Stimulated activated CD4-positive, alpha-beta T cell treated with anti-CD3 and anti-CD28 coated beads, Interleukin-12 subunit alpha, Interleukin-12 subunit beta, amount 100 ng/mL, for 24 hours (primary cell): ENCODE measurements at places on chromosomes 7 and 10.

DNA sequence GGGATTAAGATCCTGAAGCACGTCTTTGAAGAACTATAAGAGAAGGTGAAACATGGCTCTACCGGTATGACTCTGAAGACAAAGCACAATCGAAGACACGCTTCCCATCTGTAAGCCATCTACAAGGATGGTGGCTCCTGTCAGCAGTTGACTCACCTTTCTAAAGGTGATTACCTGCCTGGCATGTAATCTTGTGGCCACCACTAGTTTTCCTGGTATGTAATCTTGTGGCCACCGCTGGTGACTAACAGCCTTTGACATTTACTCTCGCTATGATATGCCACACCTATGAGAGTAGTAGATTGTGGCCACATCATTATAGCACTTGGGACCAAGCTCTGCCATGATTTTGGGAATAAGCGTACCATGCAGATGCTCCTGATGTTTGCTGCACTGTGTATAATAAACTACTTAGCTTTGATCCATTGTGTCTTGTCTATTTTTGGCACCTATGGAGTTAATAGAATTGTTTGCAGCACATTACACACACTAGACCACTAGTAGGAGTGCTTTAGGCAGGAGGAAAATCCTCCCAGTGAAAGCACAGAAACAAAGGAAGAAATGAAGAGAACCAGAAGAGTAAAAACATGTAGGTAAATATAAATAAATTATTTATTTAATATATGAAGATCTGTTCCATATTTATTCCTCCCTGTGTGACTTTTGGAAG lies 59.8 kb downstream of the VAX1 start:
- no peak for DNase-seq

- DNase-seq, result no peak
These were observed 544 bp downstream of the GPRIN2 start for GRCh38 chr10:46555713-46556514.

- DNase-seq, result no peak
These were observed 73.8 kb downstream of the LANCL2 start for GRCh38 chr7:55438757-55439525.

DNA sequence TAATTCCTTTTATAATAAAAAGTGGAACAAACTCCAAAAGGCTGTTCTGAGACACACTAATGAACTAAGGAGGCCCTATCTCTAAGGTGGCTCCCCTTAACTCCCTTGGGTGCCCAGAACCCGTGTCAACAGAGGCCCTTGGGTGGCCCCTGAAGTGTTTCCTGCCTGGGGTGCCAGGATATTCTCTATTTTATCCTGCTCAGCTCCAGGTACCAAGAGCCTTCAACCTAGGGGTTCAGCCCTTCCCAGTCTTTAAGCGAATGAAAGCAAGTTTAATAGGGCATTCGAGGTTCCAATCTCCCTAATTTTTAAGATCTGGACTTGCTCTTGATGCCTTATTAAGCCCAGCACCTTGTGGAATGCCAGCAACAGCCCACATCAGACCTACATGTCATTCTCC lies 64.4 kb upstream of the MYO3A start:
- no peak for DNase-seq

GRCh38 chr10:7890781-7891180 lies 72.5 kb downstream of the TAF3 start:
- no peak for DNase-seq

DNA sequence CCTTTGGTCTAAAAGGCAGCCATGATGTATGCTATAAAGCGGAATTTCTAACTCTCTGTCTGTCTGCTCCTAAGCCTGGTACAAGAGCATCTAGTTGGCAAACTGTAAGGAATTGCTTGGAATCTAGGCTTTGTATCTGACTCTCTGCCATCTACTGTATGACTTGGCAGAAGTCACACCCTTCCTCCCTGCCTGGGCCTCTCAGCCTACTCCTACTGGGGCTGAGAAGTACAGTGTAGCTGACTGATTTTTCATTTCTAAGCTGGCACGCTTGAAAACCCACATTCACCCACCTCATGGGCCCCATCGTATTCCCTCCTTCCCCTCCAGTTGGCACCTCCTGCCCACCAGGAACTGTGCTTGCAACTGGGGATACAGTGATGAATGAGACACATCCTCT lies 435.2 kb downstream of the PLXNA4 start:
- no peak for DNase-seq

GRCh38 chr7:90708841-90709317 lies 112.8 kb downstream of the CDK14 start:
- DNase-seq, result no peak

GRCh38 chr10:114043532-114044246 lies at the start of gene ADRB1:
Gene ADRB1 (plus strand): TSS chr10:114043866. CDS start chr10:114044133, 267 bp downstream.
- peak; percentile 35 for DNase-seq

DNA sequence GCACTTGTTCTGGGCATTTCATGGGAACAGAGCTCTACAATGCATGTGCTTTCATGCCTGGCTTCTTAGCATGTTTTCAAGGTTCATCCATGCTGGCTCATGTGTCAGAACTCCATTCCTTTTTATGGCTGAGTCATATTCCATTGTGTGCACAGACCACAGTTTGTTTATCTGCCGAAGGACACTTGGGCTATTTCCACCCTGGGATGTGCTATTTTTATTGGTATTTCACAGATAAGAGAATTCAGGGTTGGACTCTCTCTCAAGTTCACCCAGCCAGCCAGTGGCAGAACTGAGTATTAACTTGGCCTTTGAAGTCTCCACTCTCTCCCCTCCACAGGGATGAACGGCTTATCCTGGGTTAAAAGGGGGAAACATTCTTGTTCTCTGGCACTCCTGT lies 190.7 kb upstream of the GPR26 start:
- no peak for DNase-seq

GRCh38 chr10:108180878-108181277 lies 1016.4 kb upstream of the SORCS1 start:
- DNase-seq, result no peak

DNA sequence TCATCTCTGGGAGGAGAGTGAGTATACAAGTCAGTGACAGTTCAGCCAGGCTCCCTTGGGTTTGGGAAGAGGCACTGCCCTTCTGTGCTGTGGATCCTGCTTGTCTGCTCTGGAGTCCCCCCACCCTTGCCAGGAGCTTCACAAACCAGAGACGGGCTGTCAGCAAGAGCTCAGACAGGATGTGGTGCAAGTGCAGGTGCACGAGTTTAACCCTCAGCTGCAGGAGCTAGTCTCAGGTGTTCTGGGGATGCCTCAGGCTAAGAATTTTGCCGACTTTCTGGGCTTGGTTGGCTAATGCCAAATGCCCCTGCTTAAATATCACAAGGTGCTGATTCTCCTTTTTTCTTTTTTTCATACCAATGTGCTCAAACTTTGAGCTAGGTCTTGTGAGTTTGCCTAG lies 22.3 kb downstream of the ZNF783 start:
- peak; percentile 10 for DNase-seq

DNA sequence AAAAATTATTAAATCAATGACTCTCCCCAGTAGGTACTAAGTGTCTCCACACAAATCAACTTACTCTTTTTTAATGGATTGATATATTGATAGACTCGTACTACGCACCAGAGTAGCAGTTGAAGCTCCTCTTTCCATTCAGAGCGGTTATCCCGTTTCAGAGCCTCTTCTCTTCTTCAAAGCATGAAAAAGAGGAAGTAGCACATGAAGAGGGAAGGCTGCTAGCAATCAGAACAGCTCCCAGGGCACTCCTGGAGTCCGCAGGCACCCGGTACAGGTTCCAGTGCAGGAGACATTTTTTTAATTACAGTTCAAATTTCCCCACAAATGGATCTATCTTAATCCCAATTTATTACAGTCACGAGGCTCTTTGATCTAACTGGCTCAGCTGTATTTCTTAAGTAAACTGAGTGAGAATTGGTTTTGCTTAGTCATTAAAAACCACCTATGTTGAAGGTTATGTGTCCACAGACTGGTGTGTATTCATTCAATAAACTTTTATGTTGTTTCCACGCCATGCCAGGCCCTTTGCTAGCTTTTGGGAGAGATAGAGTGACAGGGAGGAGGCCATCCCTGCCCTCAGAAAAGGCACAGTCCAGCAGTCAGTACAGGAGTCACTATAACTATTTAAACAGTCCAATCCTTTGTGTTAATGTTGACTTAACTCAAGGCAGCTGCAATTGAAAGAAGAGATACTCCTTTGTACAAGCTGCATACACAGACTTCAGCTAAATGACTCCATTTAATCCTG lies 32.1 kb upstream of the CALN1 start:
- DNase-seq, result no peak

DNA sequence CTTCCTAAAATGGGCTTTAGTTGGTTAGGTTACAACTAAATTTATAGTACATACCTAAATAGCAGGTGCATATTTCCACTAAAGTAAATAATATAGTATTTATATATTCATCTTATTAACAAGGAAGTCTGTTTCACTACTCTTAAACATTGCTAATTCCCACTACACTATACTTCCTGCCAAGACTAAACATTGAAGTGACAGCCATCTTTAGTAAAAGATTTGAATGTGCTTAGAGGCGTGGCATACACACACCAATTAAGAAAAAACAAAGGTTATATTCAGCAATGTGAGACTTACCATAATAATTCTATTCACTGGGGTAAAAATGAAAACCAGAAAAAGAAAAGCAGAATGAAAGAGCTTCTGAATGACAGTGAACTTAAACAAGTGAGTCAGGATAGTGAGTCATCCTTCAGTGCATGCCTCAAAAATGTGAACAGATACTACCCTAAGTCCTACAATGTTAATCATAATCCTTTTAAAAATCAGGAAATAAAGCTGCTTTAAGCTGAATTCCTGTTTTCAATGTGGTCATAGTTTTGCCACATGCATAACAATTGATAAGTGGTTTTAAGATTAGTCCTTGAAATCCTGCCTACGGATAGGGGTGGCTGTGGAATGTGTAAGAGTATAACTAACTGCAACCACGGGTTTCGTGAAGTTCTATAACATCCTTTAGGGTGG lies 59.4 kb downstream of the USP6NL start:
- no peak for DNase-seq

DNA sequence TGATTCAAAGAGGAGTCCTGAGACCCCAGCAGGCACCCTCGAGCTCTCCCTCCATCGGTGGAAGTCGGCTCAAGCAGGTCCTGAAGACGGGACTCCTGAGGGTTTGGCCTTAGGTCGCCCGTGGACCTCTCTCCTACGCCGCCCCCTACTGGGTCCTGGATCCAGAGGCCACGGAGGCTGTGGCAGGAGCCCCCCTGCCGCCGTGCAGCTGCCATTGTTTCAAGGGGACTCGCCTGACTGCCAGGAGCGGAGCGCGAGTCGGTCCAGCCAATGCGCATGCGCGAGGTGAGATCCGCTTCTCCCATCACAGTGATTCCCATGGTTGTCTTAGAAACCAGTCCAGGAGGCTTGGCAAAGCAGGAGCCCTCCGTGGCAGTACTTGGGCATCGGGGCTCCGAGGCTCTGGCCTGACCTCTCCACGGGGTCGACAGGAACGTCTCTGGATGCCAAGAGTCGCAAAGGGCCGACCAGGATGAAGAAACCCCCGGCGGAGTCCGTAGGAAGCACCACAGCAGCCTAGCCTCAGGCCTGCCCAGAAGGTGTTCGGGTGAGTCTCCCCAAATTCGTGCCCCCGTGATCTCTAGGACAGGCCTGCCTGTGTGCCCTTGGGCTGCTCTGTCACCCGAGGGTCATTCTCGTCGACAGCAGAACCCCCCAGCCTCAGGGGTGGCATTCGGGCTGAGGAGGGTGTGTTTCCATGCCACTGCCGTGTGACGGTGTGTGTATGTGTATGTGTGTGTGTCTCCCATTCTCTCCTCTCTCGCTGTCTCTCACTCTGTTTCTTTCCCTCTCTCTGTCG lies 322.3 kb downstream of the ZNF716 start:
- DNase-seq, result no peak

DNA sequence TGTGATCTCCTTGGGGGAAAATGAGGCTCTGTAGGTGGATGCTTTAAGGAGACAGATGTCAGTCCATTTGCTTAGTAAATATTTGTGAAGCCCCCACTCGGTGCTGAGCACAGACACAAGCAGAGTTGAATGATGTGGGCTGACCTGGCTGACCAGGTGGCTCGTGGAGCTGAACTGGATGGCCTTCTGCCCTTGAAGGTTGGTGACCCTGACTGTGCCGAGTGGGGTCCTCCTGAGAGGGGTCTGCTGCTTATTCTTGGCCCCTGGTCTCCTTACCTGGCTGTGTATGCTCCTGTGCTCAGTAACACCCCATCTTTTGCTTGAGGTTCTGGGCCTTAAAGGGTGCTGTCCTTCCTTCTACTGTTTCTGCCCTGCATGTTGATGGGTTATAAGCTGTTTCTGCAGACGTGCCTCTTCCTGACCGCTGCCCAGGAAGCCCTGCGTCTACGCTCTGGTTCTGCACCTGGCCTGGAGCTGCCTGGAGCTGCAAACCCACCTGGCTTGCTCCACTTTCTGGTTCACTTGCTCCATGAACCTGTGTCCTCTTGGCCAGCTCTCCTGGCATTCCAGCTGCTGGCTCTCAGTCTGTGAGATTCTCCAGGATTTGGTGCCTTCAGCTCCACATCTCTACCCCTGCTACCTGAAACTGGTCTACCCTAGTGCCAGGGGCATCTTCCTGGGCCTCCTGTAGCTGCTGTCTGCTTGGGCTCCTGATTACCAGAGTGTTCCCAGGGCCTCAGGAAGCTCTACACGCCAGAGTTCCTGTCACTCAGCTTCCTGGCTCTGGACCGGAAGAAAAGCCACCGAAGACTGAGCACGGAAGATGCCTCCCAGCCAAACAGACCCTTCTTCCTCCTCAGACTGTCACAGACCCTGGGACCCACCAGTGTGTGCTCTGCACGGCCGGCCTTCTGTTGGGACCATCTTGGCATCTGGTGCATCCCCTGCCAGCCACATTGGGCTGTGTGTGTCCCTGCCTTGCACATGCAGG lies 76.5 kb downstream of the ADCY1 start:
- DNase-seq, result no peak

DNA sequence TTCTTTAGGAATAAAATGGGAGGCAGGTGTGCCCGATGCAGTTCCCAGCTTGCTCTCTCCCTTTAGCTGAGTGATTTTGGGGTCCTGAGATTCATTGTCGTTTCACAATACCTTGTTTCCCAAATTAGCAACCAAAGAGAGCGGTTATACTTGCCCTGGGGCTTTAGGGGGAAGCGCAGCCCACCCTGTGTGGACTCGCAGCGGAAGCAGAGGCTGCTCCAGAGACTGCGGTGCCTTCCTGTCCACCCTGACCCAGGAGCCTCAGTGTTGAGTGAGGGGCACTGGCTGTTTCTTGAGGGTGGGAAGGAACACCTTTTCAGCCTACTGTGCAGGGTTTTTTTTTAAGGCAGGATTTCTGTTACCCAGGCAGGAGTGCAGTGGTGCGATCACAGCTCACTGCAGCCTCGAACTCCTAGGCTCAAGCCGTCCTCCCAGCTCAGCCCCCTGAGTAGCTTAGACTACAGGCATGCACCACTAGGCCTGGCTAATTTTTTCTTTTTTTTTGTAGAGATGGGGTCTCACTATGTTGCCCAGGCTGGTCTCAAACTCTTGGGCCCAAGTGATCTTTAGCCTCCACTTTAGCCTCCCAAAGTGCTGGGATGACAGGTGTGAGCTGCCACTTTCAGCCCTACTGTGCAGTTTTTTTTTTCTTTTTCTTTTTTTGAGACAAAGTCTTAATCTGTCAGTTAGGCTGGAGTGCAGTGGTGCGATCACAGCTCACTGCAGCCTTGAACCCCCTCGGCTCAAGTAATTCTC lies 67.0 kb downstream of the DNAJB6 start:
- no peak for DNase-seq

- no peak for DNase-seq
These were observed 595.5 kb downstream of the REEP3 start for GRCh38 chr10:64116707-64117106.

GRCh38 chr10:52639652-52640051 lies 132.9 kb downstream of the MBL2 start:
- DNase-seq, result no peak
